Dermis microvascular lymphatic vessel endothelial cell (primary cell): ENCODE measurements at places on chromosomes 12 and 14. TPM values are rescaled to one million over a fixed set of nuclear protein-coding genes. Genes with fewer than 3 reads are reported as not detected.

PTPN6 gene
- 2.4 and 2.6 TPM in 2 replicates for total RNA-seq

RNASE4 gene
- total RNA-seq: 16.2 and 26.9 TPM in 2 replicates

NTF3 gene
- total RNA-seq: not detected in 2 replicates

PPM1H gene
- total RNA-seq: 1.0 and 1.3 TPM in 2 replicates

PRKD1 gene
- 4.5 and 7.2 TPM in 2 replicates for total RNA-seq

CACNA1C gene
- total RNA-seq: 0.38 and 0.51 TPM in 2 replicates

AVPR1A gene
- not detected in 2 replicates for total RNA-seq

SRRM4 gene
- not detected in 2 replicates for total RNA-seq

PRPH gene
- total RNA-seq: not detected in 2 replicates

TCL1B gene
- total RNA-seq: not detected in 2 replicates

ALDH2 gene
- 40.6 and 62.2 TPM in 2 replicates for total RNA-seq

RAD51B gene
- total RNA-seq: 6.3 and 9.2 TPM in 2 replicates

UNC79 gene
- under 0.01 TPM in 1 of 2 replicates, not detected in the other for total RNA-seq

IQSEC3 gene
- total RNA-seq: 0.13 TPM in 2 replicates

EGLN3 gene
- 0.64 and 4.0 TPM in 2 replicates for total RNA-seq

ERH gene
- total RNA-seq: 160 and 224 TPM in 2 replicates

TESPA1 gene
- total RNA-seq: not detected in 2 replicates

SYNDIG1L gene
- not detected in 2 replicates for total RNA-seq

HOXC4 gene
- total RNA-seq: not detected in 2 replicates

ACAD10 gene
- 7.6 and 10.9 TPM in 2 replicates for total RNA-seq

BCL11B gene
- under 0.01 TPM in 2 replicates for total RNA-seq

ULK1 gene
- 4.5 and 16.2 TPM in 2 replicates for total RNA-seq

BRAP gene
- 12.6 and 16.9 TPM in 2 replicates for total RNA-seq

OR4E1 gene
- total RNA-seq: not detected in 2 replicates

PZP gene
- total RNA-seq: 0.25 and 0.26 TPM in 2 replicates

SLC10A1 gene
- total RNA-seq: not detected in 2 replicates

HOXC13 gene
- total RNA-seq: not detected in 2 replicates

CAPZA3 gene
- not detected in 2 replicates for total RNA-seq

RAD9B gene
- 0.25 and 0.26 TPM in 2 replicates for total RNA-seq

RHEBL1 gene
- total RNA-seq: 1.9 and 2.2 TPM in 2 replicates

KRT78 gene
- total RNA-seq: not detected in 2 replicates

SINHCAF gene
- 38.8 and 43.0 TPM in 2 replicates for total RNA-seq

SERPINA10 gene
- total RNA-seq: not detected in 2 replicates

TMEM253 gene
- total RNA-seq: 0.13 TPM in 1 of 2 replicates, not detected in the other

NR1H4 gene
- not detected in 2 replicates for total RNA-seq

ITGB7 gene
- 0.25 TPM in 1 of 2 replicates, not detected in the other for total RNA-seq

SLC8A3 gene
- total RNA-seq: 0.13 and 0.25 TPM in 2 replicates

STAC3 gene
- total RNA-seq: 0.13 TPM in 2 replicates

SPRING1 gene
- total RNA-seq: 18.7 and 28.4 TPM in 2 replicates

ABCC9 gene
- total RNA-seq: under 0.01 TPM in 1 of 2 replicates, not detected in the other

DACT1 gene
- total RNA-seq: 0.13 TPM in 2 replicates

RNF212B gene
- not detected in 2 replicates for total RNA-seq

ABHD12B gene
- total RNA-seq: not detected in 2 replicates

CYP27B1 gene
- 0.13 and 0.39 TPM in 2 replicates for total RNA-seq

LHX5 gene
- not detected in 2 replicates for total RNA-seq

RHOJ gene
- total RNA-seq: 65.9 and 163 TPM in 2 replicates

NOVA1 gene
- total RNA-seq: under 0.01 TPM in 1 of 2 replicates, not detected in the other

GPR132 gene
- under 0.01 TPM in 1 of 2 replicates, not detected in the other for total RNA-seq

CACNA2D4 gene
- total RNA-seq: under 0.01 and 0.26 TPM in 2 replicates

GPX2 gene
- not detected in 2 replicates for total RNA-seq
